ENCODE measurements at places on chromosomes 6 and 20.

DNA sequence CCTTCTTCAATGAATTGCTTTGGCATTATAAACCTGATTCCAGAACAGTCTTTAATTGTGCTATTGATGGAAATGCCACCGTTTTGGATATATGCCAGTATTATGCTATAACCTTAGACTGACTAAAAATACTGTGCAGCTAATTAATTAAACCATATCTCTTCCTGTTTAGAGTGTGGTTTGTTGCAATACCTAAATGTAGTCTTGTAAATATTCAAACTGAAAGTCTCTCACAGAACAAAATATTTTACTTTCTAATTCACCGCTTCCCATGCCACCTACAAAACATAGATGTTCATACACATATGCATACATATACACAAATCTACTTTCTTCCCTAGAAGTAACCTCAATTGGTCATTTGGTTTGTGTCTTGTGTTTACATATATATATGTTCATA, 126.6 kb downstream of the SIM1 start:
- DNase-seq = no peak

DNA sequence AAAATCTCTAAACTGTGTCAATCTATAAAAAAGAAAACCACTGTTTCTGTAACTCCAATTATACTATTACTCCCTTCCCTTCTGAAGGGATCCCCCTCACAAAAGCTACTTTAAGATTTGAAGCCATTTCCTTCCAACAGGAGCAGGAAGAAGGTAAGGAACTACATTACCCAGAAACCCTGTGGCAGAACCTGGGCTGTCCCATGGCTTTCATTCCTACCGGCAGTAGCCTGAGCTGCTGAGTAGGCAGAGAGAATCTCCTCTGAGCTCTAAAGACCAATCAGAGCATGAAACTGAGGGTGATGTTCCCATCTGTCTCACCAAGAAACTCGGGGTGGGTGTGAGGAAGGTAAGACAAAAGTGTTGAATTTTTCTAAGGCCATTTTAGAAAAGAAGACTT, 108.0 kb upstream of the LRFN2 start:
- no peak for DNase-seq

GRCh38 chr6:41941280-41942066, at the start of gene CCND3:
CCND3 (minus strand) TSS chr6:41941808; CDS start chr6:41941649, 159 bp downstream.
- peak; percentile 76 for DNase-seq

DNA sequence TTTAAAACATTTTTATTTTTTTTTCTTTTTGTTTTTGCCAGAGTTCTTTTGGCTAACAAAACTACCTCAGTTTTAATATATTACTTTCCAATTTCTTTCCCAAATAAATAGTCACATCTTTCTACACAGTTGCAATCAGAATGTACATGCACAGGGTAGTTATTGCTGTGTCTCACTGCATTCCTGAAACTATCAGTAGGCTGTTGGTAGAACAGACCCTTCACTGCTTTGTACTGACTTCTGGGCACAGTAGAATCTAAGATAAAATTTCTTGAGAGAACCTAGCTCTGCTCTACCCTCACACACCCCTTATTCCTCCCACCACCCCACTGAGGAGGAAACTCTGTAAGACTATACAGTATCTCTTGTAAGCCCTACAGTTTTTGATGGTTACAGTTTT, 19.9 kb downstream of the TPX2 start:
- DNase-seq = no peak

- DNase-seq = no peak
These were observed 119.5 kb downstream of the SCAF8 start for GRCh38 chr6:154852687-154853086.

DNA sequence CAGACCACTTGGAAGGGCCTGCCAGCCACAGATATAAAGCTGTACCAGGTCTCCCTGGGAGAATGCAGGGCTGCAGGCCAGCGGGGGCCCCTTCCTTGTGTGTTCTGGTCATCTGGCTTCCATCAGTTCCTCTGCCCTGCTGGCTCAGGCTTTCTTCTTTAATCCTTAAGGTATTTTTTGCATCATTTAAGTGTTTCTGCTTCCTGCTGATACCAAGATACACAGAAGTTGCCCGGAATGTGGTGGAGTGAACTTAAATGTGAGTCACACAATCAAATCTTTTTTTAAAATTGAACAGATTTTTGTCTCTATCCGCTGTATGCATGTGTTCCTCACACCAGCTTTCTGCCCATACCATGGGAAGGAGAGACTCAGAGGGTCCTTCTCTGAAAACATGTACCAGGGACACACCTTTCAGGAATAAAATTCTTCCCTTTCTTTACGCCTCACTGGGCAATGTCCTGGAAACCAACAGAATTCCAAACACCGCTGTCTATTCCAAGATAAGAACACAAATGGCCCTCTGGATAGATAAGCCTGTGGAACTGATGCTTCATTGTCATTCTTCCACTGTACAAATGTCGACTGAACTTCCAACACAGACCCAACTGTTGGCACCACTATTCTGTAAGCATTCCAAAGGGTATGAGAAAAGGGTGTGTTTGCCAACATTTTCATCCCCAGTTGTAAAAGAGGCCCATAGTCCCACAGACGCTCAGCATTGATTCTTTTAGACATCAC, 206.2 kb upstream of the MYLIP start:
- DNase-seq = no peak

DNA sequence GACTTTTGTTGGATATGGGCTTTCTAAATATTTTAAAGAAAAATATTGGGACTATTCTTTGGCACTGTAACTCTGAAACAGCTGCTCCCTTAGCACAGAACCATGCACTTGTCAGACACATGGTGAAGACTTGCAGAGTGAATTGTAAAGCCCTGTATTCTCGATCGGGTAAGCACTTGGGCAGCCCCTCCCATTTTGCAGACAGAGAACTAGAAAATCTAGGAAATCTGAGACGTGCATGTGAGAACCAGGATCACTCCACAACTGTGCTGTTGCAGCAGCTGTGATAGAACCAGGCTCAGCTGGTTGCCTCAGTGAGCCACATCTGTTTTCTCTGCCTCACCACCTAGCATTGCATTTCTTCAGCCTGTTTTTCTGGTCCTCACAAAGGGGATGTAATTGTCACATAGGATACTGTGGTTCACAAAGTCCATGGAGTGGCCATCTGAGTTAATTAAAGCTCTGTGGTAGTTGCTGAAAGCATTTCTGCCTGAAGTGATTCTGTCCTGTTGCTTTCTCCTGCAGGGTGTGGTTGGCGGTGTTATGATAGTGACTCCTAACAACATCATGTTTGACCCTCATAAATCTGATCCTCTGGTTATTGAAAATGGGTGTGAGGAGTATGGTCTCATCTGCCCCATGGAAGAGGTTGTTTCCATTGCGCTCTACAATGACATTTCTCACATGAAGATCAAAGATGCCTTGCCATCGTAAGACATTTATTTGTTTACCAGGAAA, 71.8 kb upstream of the HINT3 start:
- no peak for DNase-seq

DNA sequence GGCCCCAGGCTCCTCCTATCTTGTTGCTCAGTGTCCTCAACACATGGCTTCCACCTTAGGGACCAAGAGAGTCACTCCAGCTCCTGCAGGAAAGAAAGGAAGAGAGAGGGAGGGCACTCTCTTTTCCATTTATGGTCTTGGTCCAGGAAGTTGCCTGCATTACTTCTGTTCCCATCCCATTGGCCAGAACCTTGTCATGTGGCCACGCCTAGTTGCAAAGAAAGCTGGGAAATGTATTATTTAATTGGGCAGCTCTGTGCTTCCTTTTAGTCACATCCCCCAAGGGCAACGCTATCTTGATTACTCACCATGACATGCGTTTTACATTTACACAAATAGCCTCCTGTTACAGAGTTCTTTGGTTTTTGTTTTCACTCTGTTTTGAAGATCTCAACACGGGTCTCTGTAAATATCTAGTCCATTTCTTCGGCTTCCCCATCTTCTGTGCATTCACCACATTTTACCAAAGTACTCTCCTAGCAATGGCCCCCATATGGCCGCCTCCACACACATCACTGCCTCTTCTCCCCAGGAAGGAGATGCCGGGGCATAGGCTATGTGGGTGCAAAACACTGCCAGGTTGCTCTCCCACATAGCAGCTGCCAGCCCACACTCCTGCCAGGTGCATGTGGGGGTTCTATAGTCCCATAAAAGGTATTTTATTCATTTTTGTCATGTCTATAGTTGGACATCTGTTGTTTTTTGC, 35.7 kb upstream of the ZMYND8 start:
- DNase-seq = no peak

- DNase-seq = no peak
These were observed 114.7 kb downstream of the SOX4 start for GRCh38 chr6:21708320-21708580.

- no peak for DNase-seq
These were observed 126.9 kb downstream of the MRPL14 start for GRCh38 chr6:44000164-44000842.

GRCh38 chr6:158413814-158414565, 101.7 kb downstream of the TULP4 start:
- DNase-seq = no peak

- no peak for DNase-seq
These were observed 18.2 kb downstream of the IFNGR1 start for GRCh38 chr6:137201006-137201405.

GRCh38 chr6:20790032-20790791, 256.0 kb downstream of the CDKAL1 start:
- DNase-seq = no peak

GRCh38 chr20:10404023-10404628, 29.9 kb downstream of the MKKS start:
- no peak for DNase-seq

DNA sequence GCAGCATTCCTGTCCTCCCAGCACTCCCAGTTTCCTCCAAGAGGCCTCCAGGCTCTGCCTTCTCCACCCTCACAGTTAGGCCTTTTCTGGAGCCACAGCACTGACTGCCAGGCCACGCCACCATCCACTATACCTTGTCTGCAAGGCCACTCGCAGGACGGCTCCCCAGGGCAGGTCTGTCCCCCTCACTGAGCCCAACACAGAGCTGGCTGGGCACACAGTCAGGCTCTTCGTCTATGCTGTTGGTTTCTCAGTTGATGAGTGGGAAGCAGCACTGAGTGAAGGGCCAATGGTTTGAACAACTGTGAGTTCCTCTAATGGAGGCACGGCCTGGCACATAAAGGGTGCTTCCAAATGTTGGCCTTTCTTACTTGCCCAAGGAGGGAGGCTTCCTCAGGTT, 95.2 kb downstream of the GRM4 start:
- no peak for DNase-seq

DNA sequence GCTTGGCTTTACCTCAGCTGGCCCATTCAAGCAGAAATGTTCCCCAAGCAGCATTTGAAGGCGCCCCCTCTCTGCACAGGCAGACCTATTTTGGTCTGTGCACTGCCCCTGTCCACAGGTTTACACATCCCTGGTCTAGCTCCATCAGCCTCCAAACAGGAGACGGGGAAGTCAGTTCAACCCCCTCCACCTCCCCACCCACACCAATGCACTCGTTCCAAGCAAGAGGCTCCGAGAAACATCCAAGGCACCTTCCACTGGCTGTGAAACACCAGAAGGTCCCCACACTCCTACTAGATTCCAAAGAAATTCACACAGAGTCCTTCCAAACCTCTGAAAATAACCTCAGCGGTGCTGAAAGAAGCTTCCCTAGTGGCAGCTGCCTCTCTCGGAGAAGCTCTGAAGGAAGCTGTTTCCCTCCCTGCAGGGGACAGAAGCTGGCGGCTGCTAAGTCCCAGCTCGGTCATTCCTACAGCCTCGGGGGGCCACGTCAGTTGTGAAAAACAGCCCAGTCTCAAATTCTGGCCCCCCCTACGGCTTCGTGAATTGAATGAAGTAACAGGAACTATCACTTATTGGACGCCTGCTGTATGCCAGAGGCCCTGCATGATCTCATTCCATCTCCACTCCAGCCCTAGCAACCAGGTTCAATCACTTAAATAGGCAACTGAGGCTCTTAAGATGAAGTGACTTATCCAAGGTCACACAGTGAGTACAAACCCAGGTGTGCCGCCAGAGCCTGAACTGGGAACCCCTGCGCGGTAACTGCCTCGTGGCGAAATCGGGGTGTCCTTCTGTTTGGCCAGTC, 815 bp downstream of the SPATA2 start:
- no peak for DNase-seq

- DNase-seq = no peak
These were observed 1005.8 kb upstream of the ADGRB3 start for GRCh38 chr6:67629258-67629657.

GRCh38 chr20:57647006-57647932, 27.0 kb upstream of the ZBP1 start:
- no peak for DNase-seq

DNA sequence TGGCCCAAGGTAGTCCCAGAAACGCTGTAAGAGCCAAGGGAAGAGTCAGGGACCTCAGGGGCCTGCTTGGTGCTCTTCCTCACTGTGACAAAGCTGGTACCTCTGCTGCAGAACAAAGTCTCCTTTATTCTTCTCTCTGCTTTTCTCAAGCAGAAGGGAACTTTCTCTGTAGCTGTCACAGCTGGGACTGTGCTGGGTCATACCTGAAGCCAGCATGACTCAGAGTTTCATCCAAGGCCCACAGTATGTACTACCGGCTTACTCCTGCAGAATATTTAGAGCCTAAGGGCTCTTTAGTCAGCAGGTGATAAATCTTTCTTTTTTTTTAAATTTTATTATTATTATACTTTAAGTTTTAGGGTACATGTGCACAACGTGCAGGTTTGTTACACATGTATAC, 183.2 kb downstream of the TINAG start:
- DNase-seq = no peak

DNA sequence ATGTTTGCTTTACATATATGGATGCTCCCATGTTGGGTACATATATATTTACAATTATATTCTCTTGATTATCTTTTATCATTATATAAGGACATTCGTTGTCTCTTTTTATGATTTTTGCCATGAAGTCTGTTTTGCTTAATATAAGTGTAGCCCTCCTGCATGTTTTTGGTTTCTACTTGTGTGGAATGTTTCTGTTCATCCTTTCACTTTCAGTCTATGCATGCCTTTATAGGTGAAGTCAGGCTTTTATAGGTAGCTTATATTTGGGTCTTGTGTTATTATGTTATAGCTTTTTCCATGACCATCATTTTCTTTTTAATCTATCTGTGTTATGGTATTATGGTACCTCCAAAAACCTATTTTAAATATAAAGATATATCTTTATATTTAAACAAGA, 612.5 kb upstream of the HS3ST5 start:
- no peak for DNase-seq

GRCh38 chr6:118968416-118968815, 33.5 kb upstream of the MCM9 start:
- DNase-seq = no peak

Measured in activated CD4-positive, alpha-beta T cell treated with anti-CD3 and anti-CD28 coated beads, Interleukin-2, amount 50 U/mL, for 4 hours (primary cell).